ENCODE measurements at places on chromosomes 7 and 10.

GRCh38 chr7:17369691-17370426, 71.4 kb downstream of the AHR start:
- DNase-seq = peak; percentile 33

GRCh38 chr10:122703483-122704448, 4.1 kb upstream of the C10orf120 start:
- peak; percentile 82 for DNase-seq

GRCh38 chr10:77887631-77888355, 38.8 kb downstream of the DLG5 start:
- no peak for DNase-seq

DNA sequence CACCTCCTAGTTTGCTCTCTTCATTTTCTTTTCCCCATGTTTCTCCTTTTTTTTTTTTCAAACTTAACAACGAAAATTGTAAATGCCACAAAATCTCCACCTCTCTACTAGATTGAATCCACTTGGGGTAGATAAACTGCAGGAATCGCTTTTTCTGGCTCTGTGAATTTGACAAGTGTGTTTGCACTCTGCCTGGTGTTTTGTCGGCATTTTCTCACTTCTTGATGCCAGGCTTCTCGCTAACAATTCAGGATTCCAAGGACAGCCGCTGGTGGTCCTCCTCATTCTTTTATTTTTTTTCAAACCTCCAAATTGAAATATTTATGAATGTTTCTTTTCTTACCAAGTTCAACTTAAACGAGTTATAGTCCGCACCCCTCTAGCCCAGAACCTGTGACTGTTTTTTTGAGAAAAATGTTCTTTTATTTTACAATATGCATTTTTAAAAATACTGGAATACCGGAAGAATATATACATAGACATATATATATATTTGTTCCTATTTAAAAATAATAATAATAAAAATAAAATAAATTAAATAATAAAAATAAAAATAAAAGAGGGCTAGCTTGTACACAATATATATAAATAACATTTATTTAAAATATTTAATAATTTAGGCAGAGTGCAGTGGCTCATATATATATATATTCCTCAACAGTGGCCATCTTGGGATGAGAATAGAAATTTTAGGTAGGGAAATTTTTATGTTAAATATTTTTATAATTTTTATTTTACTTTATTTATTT, 538.8 kb downstream of the TYW1 start:
- DNase-seq = no peak

- no peak for DNase-seq
Observed at GRCh38 chr7:131436384-131436783, 108.7 kb downstream of the MKLN1 start.

DNA sequence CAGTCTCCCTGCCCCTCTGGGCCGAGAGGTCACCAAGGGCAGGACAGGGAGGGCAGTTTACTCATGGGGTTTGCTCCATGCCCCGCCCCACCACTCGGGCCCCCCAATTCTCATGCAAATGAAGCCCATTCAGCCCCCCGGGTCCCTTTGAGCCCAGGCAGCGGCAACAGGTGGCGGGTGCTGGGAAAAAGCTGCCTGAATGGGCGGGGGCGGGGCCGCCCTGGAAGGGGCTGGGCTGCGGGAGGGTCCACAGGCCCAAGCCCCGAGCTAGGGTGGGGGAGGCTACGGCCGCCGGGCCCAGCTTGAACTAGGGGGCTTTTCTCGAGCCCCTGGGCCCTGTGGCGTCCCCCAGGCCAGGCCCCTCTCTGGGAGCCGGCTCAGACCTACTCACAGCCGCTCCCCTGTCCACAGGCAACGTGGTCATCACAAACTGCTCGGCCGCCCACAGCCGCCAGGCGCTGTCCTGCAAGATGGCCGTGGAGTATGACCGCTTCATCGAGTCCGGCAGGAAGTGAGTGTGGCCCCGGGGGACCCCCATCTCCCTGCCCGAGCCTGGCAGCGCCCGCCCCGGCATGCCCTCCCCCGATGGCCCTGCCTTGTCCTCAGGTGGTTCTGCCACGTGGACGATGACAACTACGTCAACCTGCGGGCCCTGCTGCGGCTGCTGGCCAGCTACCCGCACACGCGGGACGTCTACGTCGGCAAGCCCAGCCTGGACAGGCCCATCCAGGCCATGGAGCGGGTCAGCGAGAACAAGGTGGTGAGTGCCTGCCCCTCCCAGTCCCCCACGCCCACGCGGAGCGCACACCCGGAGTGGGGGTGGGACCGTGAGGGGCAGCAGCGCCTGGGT, 5.5 kb downstream of the LFNG start:
- DNase-seq = peak; percentile 82
